ENCODE measurements at places on chromosomes 12 and 14.

DNA sequence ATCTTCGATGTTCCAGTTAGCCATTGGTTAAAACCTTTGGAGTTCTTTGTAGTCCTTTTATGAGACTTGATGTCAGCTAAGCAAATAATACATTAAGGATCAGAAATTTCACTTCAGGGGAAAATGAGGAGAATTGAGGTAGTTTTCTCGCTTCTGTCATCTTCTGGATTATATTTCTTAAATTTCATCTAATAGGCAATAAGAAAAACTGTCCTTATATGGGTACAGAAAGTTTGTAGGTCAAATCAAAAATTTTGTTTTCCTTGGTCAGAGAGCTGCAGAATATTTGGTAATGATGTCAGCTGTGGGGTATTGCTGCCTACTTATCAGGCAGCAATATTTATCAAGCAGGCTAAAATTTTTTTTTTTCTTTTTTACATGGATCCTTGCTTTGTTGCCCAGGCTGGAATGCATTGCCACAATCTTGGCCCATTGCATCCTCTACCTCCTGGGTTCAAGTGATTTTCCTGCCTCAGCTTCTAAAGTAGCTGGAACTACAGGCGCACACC lies 37.1 kb downstream of the RIMKLB start:
- no peak for DNase-seq

DNA sequence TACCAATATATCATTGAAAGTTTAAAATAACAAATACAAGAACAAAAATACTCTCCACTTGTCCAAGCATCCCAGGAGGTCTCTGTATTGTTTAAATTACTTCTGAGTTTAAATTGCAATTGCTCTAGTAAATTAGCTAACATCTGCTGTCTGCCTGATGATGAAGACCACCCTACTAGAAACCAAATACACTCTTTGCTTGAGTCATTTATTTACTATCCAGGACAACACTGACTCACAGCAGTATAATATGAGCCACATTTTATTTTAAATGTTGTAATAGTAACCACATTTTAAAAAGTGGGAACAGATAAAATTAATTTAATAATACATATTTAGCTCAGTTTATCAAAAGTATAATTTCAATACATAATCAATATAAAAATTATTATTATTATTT lies 62.9 kb upstream of the EEA1 start:
- no peak for DNase-seq

GRCh38 chr12:101019667-101020066 lies 190.4 kb downstream of the SLC5A8 start:
- DNase-seq, result no peak

- no peak for DNase-seq
Measured at GRCh38 chr14:54170301-54170700, 213.7 kb upstream of the BMP4 start.

GRCh38 chr12:80778005-80778541 lies 61.4 kb downstream of the MYF5 start:
- DNase-seq, result no peak

DNA sequence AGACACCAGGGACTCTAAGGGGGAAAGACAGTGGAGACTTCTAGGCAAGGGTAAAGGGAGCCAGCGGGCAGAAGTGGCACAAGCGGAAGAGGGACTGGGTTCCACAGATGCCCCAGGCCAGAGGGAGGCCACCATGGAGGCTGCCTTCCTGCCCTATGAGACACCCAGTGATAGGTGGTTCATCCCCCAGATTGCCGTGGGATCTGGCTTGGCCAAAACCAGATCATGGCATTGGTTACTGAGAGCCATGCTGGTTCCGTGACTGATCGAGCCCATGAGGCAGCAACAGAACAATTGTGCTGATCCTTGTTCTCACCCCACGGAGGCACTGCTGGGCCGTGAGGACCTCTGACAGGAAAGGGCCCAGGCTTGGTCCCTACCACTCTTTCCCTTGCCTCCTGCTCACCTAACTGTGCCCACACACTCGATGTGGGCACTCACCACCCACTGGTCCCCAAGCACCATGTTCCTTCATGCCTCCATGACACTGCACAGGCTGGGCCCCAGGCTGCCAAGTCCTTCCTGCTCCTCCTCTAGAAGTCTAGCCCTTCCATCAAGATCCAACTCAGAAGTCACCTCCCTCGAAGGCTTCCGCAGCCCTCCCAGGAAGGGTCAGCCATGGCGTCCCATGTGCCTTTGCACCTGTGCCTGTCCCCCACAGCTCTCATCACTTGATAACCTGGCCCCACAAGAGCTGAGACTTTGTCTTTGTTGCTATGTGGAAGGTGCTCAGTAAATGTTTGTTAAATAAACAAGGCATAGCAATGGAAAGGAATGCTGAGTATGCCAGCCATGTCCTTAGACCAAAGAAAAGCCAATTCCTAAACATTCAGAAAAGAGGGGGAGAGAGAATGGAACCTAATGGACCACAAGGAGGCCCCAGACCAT lies 7.3 kb downstream of the KRT79 start:
- no peak for DNase-seq

DNA sequence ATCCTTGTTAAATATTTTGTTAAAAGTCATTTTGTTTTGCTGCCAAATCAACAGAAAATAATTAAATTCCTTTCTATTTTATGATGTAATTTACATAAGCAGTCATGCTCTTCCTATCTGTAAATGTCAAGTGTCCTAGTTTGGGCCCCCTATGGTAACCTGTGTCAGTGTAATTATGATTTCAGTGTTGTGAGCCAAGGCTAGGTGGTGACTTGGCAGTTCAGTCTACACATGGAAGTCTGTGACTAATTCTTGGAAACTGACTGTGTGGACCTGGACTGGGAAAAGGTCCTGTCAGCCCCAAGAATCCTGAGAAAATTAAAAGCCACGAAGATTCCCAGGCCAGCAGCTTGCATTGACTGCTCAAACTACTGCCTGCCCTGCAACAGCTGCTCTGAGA lies 371.0 kb downstream of the FUT8 start:
- DNase-seq, result no peak

DNA sequence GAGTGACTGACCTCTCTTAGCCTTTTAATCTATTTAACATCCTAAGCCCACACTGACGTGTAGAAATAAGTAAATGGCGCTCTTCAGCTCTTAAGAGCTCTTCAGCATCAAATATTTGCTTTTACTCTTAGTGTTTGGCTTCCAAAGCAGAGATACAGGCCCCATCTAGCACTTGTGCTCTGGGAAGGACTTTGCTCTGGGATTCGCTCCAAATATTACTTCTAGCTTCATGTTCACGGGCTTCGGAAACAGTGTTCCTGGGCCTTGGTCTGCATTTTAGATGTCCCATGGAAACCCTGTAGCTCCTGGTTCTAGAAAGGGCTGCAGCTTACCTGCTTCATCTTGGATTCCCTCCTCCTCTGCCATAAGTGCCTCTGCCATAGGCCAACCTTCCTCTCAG lies 2.7 kb upstream of the NKX2-8 start:
- DNase-seq, result no peak

GRCh38 chr12:47214771-47215170 lies 135.0 kb upstream of the AMIGO2 start:
- DNase-seq, result no peak

GRCh38 chr14:101957406-101958234 lies 6.8 kb upstream of the DYNC1H1 start:
- no peak for DNase-seq

DNA sequence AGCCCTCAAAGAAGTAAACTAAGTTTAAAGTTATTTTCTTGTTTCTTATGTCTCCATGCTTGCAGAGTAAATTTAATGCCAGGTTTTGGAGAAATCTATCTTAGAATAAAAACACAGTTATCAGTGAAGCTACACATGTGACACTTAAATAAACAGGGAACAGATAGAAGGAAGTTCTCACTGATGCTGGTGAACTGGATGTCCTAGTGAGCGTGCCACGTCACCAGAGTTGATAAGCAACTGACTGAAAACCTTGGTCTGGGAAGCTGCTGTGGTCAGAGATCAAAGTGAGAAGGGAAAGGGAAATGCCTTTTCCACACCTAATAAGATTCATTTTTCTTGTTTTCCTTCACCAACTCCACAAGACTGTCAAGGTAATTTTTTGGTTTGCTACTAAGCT lies 74.8 kb upstream of the PCED1B start:
- DNase-seq, result no peak

- DNase-seq, result no peak
Measured at GRCh38 chr12:107152315-107152714, 59.0 kb upstream of the CRY1 start.

DNA sequence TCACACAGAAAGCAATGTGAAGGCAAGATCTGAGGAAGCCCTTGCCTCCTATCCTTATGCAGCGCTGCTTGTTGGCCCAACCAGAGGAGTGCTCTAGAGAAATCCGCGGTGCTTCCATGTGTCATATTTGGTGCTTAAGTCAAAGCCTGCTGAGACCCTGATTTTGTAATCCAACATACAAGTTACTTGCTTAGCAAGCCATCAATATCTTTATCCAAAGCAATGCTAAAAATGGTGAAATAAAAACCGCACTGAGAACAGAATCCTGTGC lies 250.0 kb downstream of the MED13L start:
- no peak for DNase-seq

GRCh38 chr12:97960741-97961608 lies 498.4 kb downstream of the RMST start:
- no peak for DNase-seq

- DNase-seq, result no peak
Measured at GRCh38 chr12:20368114-20368650, at the start of gene PDE3A. Gene PDE3A (plus strand): TSS chr12:20368537. CDS start chr12:20369285, 748 bp downstream.

DNA sequence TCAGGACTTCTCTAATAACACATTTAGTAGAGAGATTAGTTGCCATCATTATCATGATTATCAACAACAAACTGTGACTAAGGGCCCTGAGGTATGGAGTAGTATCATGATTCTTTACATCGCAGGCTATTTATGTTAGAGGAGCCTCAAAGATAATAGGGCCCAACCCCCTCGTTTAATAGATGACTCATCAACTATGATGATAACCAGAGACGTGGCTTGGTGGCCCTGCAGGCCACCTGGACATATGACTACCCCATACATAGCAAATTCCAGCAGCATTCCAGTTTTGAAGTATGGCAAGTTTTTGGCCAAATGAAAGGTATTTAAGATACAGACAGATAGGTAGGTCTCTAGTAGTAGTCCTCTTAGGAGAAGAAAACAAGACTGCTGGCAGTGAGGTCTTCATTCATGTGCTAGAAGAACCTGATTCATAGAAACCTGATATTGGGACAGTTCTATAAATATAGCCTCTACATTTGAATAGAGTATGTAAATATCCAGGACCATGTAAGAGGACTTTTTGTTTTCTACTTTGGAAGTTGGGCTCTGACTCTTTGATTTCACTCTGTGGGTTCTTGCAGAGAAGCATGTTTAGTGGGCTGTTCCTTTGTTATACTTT lies 5.6 kb downstream of the RIC8B start:
- no peak for DNase-seq

GRCh38 chr14:21537090-21537424 lies 10.9 kb upstream of the SALL2 start:
- DNase-seq, result no peak

- DNase-seq, result no peak
Measured at GRCh38 chr12:28787151-28787550, 361.9 kb upstream of the FAR2 start.

GRCh38 chr12:52084491-52085231 lies 5.2 kb downstream of the SMIM41 start:
- DNase-seq, result no peak

DNA sequence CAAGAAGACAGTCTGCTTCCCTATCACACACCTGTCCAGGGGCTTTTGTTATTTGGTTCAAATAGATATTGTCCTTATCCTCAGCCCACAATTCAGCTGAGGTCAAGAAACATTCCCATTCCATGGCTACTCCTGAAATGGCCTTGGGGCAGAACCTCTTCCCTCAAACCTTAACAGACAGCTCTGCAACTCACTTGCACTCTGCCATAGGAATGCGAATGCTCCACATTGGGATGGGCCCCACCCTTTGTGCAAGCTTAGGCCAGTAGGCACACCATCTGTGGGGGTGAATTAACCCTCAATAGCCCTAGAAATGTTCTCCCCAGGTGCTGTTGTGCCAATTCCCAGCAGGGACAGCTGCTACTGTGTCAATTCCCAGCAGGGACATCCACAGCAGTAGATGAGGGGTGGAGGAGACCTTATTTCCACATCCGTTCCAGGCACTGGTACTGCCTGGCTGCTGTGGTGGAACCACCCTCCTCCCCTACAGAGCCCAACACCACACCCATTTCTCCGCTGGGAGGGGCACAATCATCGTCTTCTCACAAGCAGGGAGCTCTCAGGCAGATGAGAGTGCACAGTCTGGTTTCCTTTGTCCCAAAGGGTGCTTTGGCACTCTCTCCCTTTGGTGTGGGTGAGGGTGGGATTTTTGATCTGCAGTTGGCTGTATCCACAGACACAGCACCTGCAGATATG lies 42.3 kb upstream of the GLIPR1 start:
- DNase-seq, result no peak

DNA sequence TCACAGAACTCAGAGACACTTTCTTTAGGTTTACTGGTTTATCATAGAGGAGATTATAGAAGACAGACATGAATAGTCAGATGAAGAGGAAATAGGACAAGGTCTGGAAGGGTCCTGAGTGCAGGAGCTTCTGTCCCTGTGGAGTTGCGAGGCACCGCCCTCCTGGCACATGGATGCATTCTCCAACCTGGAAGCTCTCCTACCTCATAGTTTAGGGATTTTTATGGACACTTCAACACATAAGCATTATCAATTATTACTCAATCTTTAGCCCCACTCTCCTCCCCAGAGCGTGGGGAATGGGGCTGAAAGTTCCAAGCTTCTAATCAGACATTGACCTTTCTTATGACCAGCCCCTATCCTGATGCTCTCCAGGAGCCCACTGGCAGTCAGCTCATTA lies 12.6 kb upstream of the KRT7 start:
- DNase-seq, result no peak

DNA sequence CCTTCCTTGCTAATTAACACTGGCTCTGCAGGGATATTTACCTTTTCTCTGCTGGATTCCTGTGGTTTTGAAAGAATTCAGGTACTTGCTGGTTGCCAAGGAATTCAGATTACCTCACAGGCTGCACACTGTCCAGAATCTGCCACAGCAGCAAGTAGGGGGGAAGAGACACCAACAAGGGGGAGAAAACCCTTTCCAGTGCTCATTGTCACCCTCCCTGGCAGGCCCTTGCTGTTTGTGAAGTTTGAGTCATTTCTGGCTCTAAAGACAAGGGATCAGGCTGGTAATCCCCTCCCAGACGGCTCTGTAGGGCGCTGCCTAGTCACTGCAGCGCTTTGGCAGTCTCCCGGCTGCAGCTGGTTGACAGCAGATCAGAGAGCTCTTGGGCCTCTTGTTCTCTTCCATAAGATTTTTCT lies 50.8 kb downstream of the TTLL5 start:
- DNase-seq, result no peak

Data from activated gamma-delta T cell (primary cell).